ENCODE measurements at places on chromosomes 1 and 21. TPM values are rescaled to one million over a fixed set of nuclear protein-coding genes. Genes with fewer than 3 reads are reported as not detected.
A peak's percentile ranks its signal among the peaks of the same experiment; 100 is the strongest.

Gene SPRR5
- not detected for total RNA-seq

Gene PYGO2
- 32.8 TPM for total RNA-seq

- DNase-seq = peak; percentile 25
Measured at GRCh38 chr1:53343831-53344668, 16.2 kb upstream of the LRP8 start.

Gene CCT8
- total RNA-seq = 101 TPM

DNA sequence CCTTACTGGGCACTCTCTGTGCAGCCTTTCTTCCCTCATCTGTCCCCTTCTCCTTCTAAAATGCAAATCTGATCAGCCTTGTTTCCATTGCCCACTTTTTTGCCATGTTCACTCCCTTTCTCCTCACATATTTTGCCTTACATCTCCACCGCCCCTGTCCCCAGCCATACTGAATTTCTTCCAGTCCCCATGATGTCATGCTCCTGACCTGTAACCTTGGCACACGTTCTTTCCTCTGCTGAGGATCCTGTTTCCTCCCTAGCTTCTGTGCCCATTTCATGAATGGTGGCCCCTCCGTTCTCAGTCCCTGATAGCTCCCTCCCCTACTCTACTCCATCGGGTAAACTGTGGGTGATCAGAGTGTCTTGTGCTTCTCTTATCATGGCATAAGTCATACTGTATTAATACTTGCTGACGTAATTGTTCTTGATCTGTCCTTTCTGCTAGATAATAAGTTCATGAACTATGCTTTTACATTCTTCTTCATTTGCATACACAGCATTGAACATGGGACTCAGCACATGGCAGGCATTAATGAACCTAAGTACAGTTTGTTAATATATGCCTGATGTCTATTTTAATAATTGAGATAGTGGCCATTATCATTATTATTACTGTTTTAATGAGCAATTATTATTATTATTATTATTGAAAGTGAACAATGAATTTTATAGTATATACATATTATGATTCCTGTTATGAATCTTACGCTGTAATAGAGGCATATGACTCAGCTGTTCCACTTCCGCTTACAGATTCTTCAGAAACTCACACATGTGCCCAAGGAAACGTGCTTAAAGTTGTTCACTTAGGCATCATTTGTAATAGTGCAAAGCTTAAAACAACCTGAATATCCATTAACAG lies 28.5 kb downstream of the MAP3K21 start:
- DNase-seq = no peak

GRCh38 chr1:202286622-202287097 lies 55.1 kb downstream of the UBE2T start:
- DNase-seq = peak; percentile 53

DNA sequence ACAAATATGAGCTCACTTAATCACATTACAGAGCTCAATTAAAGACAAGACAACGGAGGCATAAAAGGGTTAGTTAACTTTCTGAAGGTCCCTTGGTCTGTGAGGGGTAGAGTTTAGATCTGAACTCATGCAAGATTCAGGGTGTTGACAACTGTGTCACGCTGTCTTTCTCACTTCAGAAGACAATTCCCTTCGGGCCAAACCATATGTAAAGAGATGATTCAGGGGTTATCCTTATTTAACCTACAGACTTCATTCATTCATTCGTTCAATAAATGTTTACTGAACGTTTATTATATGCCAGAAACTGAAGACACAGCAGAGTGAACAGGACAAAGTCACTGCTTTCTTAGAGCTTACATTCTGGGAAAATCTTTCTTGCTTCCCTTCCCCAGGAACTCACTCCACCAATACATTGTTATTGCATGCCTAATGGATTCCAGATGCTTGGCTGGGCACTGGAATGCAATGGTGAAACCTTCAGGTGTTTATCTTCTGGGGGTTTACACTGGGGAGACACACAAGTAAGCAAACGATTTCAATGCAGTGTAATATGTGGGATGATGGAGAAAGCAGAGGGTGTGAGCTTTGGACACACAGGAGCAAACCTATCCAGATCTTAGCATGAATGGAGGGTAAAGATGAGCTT lies 6.4 kb downstream of the XCL1 start:
- peak; percentile 66 for DNase-seq

DNA sequence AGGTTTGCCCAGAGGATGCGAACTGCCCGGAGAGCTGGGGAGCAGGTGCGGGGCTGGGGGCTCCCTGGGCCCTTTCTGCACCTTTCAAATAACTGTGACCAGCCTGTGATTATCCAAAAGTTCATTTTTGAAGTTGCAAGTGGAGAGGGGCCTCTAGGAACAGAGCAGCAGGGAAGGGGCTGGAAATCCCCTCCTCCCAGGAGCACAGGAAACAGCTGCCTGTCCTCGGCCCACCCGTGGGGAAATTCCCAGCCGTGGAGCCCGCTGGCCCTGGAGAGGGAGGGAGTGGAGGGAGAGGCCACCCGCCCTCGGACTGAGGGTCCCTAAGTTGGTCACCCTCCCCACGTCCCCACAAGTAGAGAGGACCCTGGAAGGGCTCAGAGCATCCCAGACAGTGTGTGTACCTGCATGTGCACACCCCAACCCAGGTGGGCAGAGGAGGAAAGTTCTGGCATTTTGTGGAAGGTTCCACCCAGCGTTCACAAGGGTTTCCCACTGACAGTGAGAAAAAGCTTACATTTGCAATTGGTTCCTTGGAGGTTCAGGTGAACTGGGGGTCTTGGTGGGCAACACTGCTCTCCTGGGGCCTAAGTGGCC lies 1.2 kb upstream of the TNFRSF4 start:
- DNase-seq = no peak

Gene TMPRSS3
- total RNA-seq = 15.4 TPM

- DNase-seq = peak; percentile 88
Measured at GRCh38 chr1:223683586-223684487, 18.3 kb upstream of the CAPN8 start.

GRCh38 chr1:156371553-156372264 lies 2.7 kb downstream of the RHBG start:
- peak; percentile 67 for DNase-seq

Measured in kidney (tissue), 22 donors.